GM12865 (cell line): ENCODE measurements at places on chromosomes 1 and 21.
A peak's percentile ranks its signal among the peaks of the same experiment; 100 is the strongest.

DNA sequence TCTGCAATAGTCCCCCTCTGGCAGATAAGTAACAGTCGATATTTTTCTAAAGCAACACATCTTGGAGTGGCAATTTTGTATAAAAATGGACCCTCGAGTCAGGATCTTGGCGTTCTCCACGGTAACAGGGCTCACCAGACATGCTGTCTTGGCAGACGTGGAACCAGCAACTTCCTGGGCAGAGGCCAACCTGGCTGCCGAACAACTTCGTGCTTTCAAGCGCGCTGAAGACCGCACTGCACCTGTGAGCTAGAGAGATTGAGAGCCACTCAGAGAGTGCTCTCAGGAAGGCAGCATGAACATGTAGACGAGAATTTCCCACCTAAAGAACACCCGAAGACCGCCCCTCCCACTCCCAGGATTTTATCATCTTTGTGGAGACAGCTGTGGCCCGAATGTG, 7.3 kb downstream of the C1orf174 start:
- no peak for DNase-seq

DNA sequence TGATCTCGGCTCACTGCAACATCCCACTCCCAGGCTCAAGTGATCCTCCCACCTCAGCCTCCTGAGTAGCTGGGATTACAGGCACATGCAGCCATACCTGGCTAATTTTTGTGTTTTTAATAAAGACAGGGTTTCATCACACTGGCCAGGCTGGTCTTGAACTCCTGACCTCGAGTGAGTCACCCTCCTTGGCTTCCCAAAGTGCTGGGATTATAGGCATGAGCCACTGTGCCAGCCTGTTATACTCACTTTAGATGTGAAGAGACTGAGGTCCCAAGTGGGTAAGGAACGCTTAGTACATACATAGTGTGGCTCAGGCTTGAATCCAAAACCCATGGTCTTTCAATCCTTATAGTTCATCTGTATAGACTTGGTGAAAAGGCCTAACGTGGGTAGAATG, 63.7 kb upstream of the EPS8L3 start:
- DNase-seq = no peak

GRCh38 chr21:45573452-45574035, 31.3 kb upstream of the SLC19A1 start:
- no peak for DNase-seq

GRCh38 chr1:161792740-161793139, 26.6 kb downstream of the ATF6 start:
- peak; percentile 66 for DNase-seq

- DNase-seq = peak; percentile 47
Observed at GRCh38 chr1:213075725-213076124, 24.7 kb downstream of the RPS6KC1 start.

GRCh38 chr1:165841582-165842017, 14.2 kb downstream of the UCK2 start:
- DNase-seq = peak; percentile 68

DNA sequence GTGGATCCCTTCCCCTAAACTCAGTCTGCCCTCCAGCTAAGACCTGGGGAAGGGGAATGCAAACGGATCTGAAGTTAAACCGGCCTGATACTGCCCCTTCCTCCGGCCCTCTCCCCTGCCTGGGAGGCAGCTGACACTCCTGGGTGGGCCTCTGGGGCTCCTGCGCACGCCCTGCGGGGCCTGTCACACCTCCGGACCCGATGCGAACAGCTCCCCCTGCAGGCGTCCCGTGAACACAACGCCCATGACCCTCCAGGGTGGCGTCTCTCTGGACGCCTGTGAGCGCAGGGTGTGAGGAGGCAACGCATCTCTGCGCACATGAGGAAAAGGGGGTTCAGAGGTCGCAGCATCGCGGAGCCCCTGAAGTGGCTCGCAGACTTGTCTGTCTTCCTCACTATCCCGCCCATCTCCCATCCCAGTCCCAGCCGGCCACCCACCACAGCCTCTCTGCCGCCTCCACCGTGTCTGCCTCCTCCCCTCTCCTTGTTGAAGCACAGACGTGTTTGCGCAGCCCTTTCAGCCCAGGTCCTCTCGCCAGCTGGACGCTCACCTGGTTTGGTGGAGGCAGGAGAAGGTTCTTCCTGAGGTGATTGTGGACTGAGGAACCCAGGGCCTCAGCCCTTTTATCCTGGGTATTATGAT, 421 bp upstream of the LCE3A start:
- DNase-seq = peak; percentile 26

DNA sequence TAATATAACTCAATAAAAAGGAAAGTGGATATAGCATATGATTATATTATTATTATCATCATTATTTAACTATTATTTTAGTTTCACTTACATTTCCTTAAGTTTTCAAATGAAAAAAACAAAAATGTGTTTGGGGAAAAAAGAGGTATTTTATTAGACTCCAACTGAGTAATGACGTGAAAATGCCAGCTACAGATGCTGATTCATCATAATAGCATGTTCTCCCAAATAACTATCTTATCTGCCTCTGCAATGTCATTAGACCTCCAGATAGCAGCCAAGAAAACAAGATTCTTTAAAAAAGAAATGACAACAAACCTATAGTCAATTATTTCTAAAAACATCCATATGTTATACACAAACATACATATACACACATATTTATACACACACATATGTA, 1071.9 kb upstream of the TMPRSS15 start:
- no peak for DNase-seq

DNA sequence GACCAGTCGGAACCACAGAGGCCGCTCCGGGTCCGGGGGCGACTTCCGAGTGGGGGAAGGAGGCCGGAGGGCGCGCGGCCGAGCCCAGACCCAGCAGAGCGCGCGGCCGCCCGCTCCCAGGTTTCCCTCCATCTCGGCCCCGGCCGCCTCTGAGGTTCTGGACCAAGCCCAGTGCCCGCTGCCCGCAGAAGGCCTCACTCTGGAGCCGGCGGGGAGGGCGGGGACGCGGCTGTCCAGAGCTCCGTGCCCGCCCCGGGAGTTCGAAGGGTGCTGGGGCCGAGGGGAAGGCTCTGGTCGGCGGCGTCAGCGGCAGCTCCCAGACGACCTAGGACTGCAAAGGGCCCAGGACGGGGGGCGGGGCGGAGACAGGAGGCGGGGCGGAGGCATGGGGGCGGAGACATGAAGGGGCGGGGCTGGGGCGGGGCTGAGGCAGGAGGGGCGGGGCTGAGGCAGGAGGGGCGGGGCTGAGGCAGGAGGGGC, 48.0 kb upstream of the SLC19A1 start:
- peak; percentile 71 for DNase-seq

DNA sequence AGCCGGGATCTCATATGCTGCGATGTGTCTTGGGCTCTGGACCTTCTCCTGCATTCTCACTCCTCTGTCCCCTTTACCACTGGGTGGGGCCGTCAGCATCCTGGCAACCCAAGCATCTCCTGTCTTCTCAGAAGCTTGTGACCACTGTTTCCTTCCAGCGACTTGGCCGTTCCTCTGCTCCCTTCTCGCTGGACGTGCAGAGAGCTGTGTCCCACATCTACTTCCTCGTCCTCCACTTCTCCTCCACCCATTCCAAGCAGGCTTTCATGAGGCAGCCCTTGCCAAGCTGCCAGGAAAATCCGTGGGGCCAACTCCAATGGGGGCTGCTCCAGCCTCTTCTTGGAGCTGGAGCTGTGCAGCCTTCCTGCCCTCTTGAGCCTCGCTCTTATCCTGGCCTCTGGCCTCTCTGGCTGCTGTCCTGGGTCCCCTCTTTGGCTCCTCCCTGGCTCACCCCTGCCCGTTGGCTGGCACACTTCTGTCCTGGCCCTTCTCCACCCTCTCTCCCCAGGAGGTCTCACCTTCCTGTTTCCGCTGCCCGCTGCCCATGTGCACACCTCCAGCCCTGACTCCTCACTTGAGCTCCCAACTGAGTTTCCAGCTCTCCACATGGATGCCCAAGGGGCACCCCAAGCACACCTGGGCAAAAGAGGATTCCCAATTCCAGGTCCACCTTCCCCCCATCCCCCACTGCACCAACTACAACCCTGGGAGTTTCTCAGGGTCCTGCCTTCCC, 8.7 kb downstream of the FAM131C start:
- no peak for DNase-seq

DNA sequence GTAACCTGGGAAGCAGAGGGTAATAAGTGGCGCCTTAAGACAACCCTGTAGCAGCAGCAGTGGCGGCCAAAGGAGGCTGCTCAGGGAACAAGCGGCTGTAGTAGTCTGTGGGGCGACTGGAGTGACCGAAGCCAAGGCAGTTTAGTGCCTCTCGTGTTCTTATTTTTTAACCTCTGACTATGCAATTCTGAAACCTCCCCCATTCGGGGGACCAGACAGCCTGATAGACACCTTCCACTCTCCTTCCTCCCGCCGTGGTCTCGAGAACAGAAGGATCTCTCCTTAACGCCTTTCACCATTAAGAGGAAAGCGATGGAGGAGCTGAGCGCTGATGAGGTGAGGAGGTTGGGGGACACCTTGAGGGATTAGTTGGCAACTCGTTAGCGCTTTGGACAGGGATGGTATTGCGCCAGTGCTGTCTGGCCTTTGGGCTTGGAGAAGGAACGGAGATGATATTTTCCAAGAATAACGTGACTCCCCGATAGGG, 644 bp downstream of the UBE4B start:
- DNase-seq = peak; percentile 24

DNA sequence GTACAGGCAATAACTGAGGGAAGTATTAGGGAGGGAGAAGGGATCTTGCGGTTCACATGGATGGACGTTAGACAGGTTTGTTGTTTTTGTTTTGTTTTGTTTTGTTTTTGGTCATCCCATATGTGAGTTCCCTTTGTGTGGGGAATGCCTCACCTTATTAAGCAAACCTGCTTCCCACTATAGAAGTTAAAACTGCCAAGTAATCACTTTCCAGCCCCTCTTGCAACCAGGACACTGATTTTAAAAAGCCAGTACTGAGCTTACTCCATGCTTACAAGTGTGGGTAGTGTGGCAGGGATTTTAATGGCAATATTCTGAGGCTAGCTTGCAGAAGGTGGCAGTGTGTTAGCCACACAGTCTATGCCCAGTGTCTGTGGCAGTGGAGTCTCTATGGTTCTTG, 26.5 kb downstream of the SPATA45 start:
- no peak for DNase-seq

DNA sequence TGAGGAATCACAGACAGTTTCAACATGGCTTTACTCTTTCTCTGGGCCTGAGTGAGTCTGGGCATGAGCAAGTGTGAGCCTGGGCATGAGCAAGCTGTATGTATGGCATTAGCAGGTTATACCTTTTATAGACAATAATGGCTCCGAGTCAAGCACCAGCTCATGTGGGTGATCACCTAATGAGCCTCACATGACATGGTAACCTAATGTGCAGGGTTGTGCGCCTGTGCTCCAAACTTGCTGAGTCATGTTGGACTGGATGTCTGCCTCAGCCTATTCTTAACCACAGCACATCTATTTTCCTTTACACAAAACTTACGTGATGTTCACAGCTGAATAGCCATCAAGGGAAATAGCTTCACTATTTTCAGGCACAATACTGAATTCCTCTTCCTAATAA, 236.2 kb upstream of the NRIP1 start:
- peak; percentile 8 for DNase-seq

- DNase-seq = no peak
Observed at GRCh38 chr1:9580942-9581341, 7.8 kb upstream of the TMEM201 start.

- DNase-seq = no peak
Observed at GRCh38 chr21:42690586-42690985, 37.2 kb downstream of the PDE9A start.

DNA sequence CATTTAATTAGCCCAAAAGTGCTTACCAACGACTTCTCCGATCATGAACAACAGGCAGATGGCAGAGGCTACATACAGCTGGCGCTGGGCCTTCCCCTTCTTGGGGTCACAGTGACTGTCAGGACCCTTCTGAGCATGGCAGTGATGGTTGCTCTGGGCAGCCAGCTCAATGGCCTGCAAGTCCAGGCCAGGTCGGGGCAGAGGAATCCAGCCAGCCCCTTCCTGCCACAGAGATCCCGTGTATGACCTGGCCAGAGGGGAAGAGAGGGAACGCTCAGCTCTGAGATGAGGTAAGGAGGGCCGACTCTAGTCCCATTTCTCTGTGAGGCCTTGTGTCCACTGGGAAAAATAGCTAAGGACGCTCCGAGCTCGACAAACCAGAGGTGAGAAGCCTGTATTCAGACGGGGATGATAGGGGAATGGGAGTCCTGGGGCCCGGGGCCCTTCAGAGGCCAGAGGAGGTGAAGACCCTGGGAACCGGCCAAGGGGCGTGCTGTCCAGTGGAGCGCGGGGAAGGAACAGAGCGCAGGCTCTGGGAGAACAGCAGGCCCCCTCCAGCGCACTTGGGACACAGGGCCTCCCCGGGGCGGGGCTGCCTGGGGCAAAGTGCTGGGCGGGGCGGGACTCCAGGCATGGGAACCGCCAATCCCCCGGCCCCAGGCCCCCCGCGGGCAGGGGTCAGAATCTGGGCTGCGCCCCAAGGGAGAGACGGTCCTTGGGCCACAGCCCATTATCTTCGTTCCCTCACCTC, 772 bp downstream of the SLC30A2 start:
- no peak for DNase-seq

DNA sequence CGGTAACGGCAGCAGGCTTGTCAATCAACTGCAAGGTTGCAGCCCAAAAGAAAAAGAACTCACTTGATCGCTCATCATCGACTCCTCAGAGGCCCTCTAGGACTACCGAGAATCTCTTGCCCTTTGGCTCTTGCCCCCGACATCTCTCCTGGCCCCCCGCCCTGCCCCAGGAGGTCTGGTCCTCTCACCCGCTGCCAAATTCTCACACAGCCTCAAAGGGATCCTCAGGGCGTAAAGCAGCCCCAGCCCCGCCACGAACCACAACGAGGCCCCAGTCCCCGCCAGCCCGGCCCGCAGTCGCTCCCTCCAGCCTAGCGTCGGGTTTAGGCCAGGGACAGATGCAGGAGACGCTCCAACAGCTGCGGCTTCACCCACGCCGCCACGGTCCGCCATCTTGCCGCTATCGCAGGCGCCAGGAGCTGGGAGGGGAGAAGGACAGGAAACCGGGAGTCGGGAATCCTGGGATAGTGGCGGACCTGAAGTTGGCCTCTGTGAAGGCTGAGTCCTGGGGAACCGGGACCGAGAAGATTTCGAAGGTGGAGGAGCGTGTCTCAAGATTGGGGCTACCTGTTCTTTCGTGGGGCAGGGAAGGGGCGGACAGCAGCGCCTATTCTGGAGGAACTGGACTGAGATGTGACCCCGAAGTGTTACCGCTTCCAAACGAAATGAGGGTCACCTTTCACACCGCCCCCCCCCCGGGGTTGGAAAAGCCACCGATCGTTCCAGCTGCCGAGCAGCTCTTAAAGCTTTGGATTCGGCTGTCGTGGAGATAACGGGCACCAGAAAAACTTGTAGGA, at the start of gene ST7L:
TSS of gene ST7L (minus strand) at position 421 of the 797 bp plus-strand sequence. CDS start at position 393, 28 bp downstream.
- peak; percentile 72 for DNase-seq

- DNase-seq = no peak
Observed at GRCh38 chr1:238232084-238232710, 341.5 kb upstream of the ZP4 start.

DNA sequence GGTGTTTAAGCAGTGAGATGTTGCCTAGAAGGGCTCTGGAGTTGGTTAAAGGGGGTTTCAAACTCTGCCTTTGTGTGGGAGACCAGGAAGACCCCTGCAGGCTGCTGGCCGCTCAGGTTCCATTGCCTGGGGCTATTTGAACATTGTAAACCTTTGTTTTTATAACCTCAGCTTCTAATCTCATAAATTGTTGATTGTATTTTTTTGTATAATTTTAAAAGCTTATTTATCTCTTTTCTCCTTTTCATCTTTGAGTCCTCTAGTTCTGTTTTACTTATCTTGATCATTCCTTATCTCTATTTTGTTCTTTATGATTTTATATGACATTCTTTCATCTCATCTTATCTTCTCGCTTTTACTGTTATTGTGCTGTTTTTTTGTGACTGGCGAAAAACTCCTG, 45.5 kb upstream of the SOX13 start:
- no peak for DNase-seq

- peak; percentile 88 for DNase-seq
Observed at GRCh38 chr1:234933475-234933874, 195.2 kb downstream of the TOMM20 start.

GRCh38 chr21:46229133-46229922, 754 bp upstream of the LSS start:
- DNase-seq = peak; percentile 15
